ENCODE measurements at places on chromosomes 5 and 9. TPM values are rescaled to one million over a fixed set of nuclear protein-coding genes. Genes with fewer than 3 reads are reported as not detected.

SLC31A1 gene
- 34.4 TPM for total RNA-seq

IFNK gene
- total RNA-seq, result not detected

RNF180 gene
- total RNA-seq, result 2.5 TPM

ZNF474 gene
- total RNA-seq, result not detected

STING1 gene
- total RNA-seq, result 0.26 TPM

CDHR2 gene
- total RNA-seq, result 0.90 TPM

NSG2 gene
- not detected for total RNA-seq

DNA sequence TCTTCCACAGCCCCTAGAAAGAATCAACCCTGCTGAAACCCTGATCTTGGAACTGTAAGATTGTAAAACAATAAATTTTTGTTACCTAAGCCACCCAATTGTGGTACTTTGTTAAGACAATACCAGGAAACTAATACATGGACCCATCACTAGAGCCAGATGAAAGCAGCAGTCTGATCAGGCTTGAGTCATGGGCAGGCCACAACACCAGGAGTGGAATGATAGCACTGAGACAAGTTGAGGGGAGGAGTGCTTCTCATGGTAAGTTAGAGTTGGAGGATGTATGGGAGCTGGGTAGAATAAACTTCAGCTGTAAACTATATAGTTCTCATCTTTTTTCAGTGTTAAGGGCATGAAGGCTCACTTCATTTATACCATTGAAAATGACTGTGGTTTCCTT, 164.4 kb upstream of the OR13F1 start:
- H3K27ac ChIP-seq, result no peak overlapping the region
- no peaks in the 10 kb centered on the region for H3K27me3 ChIP-seq
- peaks cover 2% of the 10 kb centered on the region for H3K36me3 ChIP-seq
- DNase-seq, result no peak
- no peak overlapping the region for H3K4me3 ChIP-seq

DNA sequence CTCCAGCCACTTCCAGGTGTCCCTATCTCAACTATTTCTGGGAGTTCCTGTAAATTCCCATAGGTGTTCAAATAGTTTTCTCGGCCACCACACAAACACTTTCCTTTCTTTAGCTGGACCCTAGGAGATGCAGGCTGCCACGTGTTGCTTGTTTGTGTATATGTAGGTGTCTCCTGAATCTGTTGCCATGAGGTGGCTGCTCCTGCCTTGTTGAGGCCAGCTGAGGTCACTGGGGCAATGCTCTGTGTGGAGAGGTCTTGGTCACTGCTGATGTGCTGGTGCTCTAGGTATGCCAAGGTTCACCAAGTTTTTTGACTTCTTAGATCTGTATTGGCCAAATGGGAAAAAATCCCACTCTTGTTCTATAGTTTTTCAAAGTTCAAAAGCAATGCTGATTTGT, 132.5 kb upstream of the CHD1 start:
- no peak overlapping the region for H3K4me3 ChIP-seq
- H3K27me3 ChIP-seq, result no peaks in the 10 kb centered on the region
- no peak for DNase-seq
- H3K4me1 ChIP-seq, result no peaks in the 10 kb centered on the region
- no peak overlapping the region for H3K27ac ChIP-seq

DNA sequence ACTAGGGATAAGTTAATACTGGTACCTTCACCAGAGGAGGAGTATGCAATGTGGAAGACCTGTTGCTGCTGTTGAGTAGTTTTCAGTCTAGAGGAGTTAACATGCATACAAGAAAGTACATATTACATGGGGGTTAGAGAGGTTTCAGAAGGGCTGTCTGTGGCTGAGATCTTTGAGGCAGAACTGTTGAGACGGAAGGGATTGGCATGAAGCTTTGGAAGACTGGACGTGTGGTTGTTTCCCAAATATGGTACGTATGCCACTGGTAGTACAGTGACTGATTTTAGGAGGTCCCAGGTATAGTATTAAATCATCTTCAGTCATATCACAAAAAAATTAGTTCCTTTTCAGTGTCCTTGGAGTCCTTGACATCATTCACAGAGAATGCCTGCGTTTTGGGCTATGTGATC, 17.6 kb downstream of the TNFAIP8 start:
- no peak overlapping the region for H3K27ac ChIP-seq
- H3K36me3 ChIP-seq, result no peaks in the 10 kb centered on the region
- no peak for DNase-seq

DNA sequence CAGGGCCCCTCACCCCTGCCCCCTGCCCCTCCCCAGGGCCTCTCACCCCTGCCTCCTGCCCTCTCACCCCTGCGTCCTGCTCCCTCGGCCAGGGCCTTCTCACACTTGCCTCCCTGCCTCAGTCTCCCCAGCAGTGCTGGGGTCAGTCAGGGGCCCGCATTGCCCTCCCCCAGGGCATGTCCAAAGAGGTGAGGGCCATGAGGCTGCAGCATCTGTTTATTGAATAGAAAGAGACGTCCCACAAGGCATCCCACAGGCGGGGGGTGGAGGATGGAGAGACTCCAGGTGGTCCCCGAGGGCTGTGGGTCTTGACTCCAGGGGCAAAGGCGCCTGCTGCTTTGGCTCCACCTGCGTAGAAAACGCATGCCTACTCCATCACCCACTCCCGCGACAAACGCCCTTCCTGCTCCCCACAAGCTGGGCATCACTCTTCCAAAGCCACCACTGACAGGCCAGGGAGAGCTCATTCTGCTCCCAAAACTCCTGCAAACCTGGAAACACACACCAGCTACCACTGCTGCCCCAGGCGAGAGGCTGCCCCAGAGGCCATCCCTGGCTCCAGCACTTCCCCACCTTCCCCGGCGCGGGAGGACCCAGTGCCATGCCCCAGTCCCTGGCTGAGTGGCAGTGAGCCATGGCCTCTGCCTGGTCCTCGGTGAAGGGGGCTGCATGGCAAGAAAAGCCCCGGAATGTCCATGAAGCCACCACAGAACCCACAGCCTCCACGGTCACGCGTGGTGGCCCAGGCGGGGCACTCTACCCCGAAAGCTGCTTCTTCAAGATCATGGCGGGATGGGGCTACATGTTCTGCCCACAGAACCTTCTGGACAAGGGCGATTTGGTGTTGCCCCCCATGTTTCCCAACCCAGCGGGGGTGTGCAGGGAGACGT, 1.6 kb upstream of the LCN8 start:
- no peaks in the 10 kb centered on the region for H3K4me1 ChIP-seq
- no peaks in the 10 kb centered on the region for H3K27me3 ChIP-seq
- peak overlapping the region; percentile 40 for H3K4me3 ChIP-seq

DNA sequence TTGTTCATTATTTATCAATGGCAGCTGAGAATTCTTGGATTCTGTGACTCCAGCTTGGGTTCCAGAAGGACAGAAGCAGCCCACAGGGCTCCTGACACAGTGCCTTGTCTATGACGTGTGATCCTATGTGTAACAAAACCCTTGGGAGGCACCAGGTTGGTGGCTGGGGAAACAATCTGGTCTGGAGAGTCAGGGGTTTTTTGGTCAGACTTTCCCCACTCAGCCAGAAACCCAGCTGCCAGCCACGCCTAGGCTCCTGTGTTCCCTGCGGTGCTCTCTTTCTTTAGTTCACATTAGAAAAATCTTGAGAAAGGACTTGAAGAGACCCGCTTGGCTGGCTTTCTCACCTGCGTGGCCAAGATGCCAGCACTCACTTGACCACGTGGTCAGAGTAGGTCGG, 15.5 kb upstream of the ZBED3 start:
- H3K4me1 ChIP-seq, result no peaks in the 10 kb centered on the region
- H3K27ac ChIP-seq, result no peak overlapping the region
- no peak overlapping the region for H3K4me3 ChIP-seq
- no peaks in the 10 kb centered on the region for H3K27me3 ChIP-seq
- H3K36me3 ChIP-seq, result peaks cover 7% of the 10 kb centered on the region

GRCh38 chr5:773517-774264, 10.8 kb downstream of the ZDHHC11B start:
- no peak overlapping the region for H3K4me3 ChIP-seq
- H3K27ac ChIP-seq, result no peak overlapping the region
- H3K36me3 ChIP-seq, result peaks cover 2% of the 10 kb centered on the region
- peak; percentile 19 for DNase-seq

DNA sequence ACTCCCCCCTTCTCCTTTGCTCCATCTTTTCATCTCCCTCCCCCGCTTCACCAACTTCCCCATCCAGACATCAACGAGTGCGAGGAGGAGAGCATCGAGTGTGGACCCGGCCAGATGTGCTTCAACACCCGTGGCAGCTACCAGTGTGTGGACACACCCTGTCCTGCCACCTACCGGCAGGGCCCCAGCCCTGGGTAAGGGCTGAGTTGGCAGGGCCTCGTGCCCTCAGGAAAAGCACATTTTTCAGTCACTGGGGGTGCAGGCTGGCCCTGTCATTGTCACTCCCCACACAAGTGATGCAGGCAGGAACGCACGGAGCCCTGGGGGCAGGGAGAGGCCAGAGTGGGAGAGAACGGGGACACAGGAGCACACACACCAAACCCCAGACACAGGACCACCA, 12.4 kb upstream of the ASS1 start:
- peaks cover 5% of the 10 kb centered on the region for H3K36me3 ChIP-seq
- no peaks in the 10 kb centered on the region for H3K4me1 ChIP-seq
- H3K4me3 ChIP-seq, result no peak overlapping the region
- H3K27me3 ChIP-seq, result no peaks in the 10 kb centered on the region
- no peak for DNase-seq

- no peak overlapping the region for H3K4me3 ChIP-seq
- H3K27me3 ChIP-seq, result no peaks in the 10 kb centered on the region
- H3K36me3 ChIP-seq, result no peaks in the 10 kb centered on the region
Measured at GRCh38 chr9:74765481-74765971, 122.2 kb downstream of the TRPM6 start.

DNA sequence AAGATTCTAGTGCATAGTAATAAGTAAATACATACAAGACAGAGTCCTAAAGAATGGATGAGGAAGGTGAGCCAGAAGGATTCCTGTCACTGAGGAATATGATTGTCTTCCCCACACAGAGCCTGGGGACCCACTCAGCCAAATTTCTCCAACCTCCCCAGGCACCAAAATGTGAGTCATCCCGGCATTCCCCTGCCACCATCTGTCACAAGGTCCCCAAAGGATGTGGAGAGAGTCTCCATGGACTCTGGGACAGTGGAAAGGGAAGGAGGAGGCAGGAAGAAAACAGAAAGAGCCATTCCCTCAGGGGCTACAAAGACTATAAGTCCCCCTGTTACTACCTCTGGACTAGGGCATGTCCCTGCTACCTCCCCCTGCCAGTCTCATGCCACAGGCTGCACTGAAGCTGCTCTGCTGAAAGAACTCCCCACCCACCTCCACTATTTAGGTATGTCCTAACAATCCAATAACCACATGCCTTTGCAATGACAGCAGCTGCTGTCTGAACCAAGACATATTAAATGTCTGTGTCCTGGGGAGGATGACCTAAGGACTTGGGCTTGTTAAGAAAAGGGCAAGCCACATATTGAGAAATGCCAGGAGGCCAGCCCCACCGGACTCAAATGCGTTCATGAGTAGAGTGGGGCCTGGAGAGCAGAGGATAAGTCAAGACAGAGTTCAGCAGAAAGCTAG, 10.7 kb upstream of the OR5C1 start:
- H3K4me1 ChIP-seq, result no peaks in the 10 kb centered on the region
- no peak for DNase-seq
- no peak overlapping the region for H3K27ac ChIP-seq
- H3K4me3 ChIP-seq, result no peak overlapping the region
- peaks cover 10% of the 10 kb centered on the region for H3K36me3 ChIP-seq

DNA sequence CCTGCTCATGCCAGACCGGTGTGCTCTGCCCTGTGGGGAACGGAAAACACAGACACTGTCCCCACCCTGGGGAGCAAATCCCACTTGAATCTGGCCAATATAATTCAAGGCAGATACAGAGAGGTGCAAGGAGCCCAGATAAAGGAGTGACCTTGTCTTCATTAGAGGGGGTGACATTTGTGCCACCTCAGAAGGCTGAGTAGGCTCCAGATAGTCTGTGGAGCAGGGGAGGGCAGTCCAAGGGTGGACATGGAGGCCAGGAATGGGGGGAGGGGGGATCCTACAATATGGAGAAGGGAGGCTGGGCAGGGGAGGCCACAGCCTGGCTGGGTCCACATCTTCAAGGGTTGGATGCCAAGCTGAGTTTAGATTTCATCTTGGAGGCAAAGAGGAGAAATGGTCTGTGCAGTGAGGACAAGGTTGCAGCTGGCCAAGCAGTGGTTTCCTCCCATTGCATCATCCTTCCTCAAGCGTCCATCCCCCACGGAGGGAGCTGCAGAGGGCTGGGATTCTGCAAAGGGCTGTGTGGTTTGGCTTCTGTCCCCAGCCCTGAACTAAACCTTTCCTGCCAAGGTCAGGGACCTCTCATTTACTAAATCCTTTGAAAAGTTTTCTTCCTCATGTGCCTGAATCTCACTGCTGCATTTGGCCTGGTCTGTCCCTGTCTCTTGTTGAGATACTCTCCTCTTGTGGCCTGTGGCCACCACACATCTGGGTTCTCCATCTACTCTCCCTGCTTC, 60.1 kb downstream of the GALNT12 start:
- H3K27ac ChIP-seq, result no peak overlapping the region
- no peaks in the 10 kb centered on the region for H3K4me1 ChIP-seq
- H3K36me3 ChIP-seq, result no peaks in the 10 kb centered on the region
- DNase-seq, result no peak
- H3K4me3 ChIP-seq, result no peak overlapping the region

- H3K27ac ChIP-seq, result no peak overlapping the region
- H3K4me3 ChIP-seq, result no peak overlapping the region
- no peak for DNase-seq
- H3K36me3 ChIP-seq, result no peaks in the 10 kb centered on the region
Measured at GRCh38 chr9:122453677-122454135, 24.0 kb downstream of the OR1J1 start.

DNA sequence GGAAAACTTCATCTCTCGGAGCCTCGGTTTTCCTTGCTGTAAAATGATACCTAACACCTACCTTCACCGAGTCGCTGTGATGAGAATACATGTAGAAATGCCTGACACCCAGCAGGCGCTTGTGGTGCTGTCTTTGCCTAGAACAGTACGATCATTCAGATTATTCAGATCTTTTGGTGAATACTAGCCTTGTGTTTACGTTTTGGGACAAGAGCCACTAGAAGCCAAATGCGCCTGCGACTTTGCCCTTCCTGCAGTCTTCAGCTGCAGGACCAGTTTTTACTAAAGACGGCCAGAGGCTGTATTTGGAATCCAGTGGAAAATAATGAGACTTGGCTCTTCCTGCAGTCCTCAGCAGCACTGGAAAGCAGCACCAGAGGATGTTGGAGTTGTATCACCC, 189.6 kb downstream of the TRIO start:
- H3K27me3 ChIP-seq, result no peaks in the 10 kb centered on the region
- peaks cover 11% of the 10 kb centered on the region for H3K36me3 ChIP-seq
- H3K4me1 ChIP-seq, result no peaks in the 10 kb centered on the region
- no peak overlapping the region for H3K4me3 ChIP-seq
